ENCODE measurements at places on chromosomes 5 and 9.

GRCh38 chr9:114499528-114499927 lies 5.7 kb downstream of the WHRN start:
- no peak for DNase-seq

GRCh38 chr9:76557674-76558225 lies 98.8 kb downstream of the GCNT1 start:
- DNase-seq, result no peak

GRCh38 chr9:84169240-84169639 lies 171.3 kb downstream of the SLC28A3 start:
- DNase-seq, result no peak

- no peak for DNase-seq
These were observed 122.1 kb downstream of the YIPF5 start for GRCh38 chr5:144048259-144048856.

DNA sequence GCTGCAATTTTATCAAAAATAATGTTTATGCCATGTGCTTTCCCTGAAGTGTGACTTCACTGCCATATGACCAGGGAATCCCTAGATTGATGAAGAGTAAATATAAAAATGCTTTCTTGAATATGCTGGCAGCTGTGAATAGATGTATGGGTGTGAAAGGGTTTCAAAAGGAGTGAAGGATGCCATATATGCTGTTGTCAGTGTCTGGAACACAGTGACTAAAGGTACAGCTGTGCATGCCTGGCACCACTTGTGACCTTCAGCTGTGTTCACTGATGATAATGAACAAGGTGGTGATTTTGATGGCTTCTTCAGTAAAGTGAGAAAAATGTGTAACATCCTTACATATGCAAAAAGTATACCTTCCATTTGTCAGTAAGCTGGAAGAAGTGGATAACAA lies 69.7 kb downstream of the RAB24 start:
- DNase-seq, result no peak

DNA sequence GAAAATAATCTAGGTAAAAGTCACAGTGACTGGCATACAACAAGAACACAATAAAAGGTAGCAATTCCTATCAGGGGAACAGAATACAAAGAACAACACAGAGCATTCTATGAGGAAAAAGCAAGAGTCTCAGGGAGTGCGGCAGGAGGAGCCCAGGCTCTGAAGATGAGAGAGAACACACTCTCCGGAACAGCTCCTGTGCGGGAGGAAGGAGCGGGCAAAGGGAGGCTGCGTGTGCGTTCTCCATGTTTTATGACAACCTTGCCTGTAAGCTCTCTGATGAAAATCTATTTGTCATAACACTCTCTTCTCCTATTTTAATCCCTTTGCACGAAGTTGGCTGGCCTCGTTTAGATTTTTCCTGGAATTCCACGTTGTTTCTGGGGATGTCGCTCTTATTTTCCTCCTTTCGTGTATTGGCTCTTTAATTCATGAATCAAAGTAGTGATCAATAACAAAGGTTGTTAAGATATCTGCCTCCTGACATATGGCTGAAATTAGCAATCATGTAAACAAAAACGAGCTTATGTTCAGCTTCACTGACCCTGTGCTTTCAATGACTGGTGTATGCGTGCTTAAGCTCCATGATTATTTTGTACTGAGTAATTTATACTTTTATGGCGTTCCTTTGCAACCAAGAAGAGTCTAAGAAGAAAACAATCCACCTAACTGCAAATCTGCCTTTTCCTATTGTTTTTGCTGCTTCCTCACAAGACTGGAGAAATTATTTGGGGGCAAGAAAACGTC lies 109.5 kb downstream of the MYO10 start:
- no peak for DNase-seq

DNA sequence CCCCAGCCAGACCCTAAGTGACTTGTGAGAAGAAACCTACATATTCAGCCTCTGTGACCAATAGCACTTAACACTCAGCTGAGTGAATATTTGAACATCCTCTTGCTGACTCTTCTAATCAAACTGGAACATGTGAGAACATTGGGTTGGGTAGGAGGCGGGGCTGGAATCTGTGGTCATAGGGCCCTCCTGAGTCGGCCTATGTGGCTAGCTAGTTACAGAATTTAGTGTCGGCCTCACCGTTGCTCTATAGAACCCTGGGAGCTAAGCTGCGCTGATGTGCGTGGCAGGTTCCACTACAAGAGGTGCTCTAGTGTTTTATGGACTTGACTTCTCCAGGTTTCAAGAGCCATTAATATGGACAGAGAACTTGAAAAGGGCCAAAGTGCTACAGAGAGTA lies 138.8 kb downstream of the DROSHA start:
- DNase-seq, result no peak

GRCh38 chr5:132190161-132190817 lies 37.4 kb downstream of the P4HA2 start:
- peak; percentile 57 for DNase-seq

DNA sequence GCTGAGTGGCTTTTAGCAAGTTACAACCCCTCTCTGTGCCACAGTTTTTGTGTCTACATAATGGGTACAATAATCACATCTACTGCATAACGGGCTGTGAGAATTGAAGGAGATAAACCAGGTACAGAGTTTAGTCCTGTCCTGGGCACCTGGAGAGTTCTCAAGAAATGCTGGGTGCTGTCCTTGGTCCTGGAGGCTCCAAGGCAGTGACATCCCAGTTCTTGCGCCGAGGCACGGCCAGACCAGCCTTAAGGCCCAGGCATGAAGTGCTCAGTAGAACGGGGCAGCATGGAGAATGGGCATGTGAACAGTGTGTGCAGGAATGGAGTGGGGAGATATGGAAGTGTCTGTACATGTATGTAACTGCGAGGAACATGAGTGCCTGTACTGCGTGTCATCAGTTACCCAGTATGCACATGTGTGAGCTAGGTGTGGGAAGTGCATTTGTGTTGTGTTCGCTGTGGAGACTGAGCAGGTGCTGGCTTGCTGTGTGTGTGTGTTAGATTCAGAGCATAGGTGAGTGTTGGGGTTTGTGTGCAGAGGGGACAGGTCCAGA lies 6.3 kb upstream of the UNC5A start:
- DNase-seq, result no peak

DNA sequence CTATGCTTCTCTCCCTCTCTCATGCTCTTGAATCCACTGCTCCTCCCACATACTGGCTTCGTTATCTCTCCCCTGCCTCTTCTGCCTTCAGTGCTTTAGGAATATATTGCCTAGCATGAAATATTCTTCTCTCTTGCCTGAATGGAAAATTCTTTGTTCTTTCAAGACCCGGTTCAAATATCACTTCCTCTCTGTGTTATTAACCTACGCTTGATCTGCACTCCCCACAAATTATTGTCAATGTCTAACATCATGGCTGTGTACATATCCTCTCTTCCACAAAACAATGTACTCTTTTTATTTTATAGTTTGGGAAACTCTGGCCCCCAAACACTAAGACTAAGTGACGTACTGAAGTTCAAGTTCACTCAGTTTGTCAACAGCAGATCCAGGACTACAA lies 211.0 kb downstream of the SEC61B start:
- DNase-seq, result no peak
